ENCODE measurements at places on chromosomes 1 and 21. TPM values are rescaled to one million over a fixed set of nuclear protein-coding genes. Genes with fewer than 3 reads are reported as not detected.
A peak's percentile ranks its signal among the peaks of the same experiment; 100 is the strongest.

The PTCH2 gene
- 10.0 TPM for polyA plus RNA-seq

The OR2L8 gene
- polyA plus RNA-seq, result not detected

The NIBAN1 gene
- polyA plus RNA-seq, result 39.7 TPM

DNA sequence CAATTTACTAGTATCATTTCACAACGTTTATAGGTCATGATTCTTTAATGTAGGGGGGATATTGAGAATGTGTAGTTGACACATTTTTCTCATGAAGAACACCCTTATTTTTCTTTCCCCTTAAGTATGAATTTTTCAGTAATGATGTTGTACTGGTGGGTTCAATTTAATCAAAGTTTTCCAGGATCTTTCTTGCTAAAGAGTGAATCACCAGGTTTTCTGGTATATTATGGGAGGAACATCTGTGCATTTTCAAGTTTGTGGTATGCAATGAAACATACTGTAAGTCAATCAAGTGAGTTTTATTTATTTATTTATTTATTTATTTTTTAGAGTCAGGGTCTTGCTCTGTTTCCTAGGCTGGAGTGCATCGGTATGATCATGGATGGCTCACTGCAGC lies 221.2 kb upstream of the PTGFR start:
- no peak for DNase-seq

- no peak for DNase-seq
Measured at GRCh38 chr1:92356956-92357355, 58.1 kb downstream of the RPAP2 start.

GRCh38 chr1:82177192-82177591 lies 376.5 kb downstream of the ADGRL2 start:
- DNase-seq, result no peak

GRCh38 chr1:5913078-5913845 lies 79.0 kb downstream of the NPHP4 start:
- no peak for DNase-seq

DNA sequence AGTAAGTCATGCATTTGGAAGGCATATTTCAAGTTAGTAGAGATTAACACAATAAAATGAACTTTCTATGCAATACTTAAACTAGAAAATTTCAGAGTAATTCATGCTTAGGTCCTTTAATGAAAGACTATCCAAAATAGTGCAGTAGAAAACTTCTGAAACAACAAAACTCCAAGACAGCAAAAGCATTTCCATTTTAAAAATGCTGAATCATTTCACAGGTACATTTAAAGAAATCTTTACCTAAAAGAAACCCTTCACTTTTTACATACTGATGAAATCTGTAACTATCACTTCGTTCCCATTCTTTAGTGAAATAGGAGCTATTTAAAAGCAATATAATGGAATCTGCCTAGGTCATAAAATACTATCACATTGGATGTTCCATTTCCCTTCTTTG lies 17.5 kb downstream of the CSDE1 start:
- DNase-seq, result no peak

GRCh38 chr1:183630748-183631147 lies 4.8 kb downstream of the ARPC5 start:
- no peak for DNase-seq

DNA sequence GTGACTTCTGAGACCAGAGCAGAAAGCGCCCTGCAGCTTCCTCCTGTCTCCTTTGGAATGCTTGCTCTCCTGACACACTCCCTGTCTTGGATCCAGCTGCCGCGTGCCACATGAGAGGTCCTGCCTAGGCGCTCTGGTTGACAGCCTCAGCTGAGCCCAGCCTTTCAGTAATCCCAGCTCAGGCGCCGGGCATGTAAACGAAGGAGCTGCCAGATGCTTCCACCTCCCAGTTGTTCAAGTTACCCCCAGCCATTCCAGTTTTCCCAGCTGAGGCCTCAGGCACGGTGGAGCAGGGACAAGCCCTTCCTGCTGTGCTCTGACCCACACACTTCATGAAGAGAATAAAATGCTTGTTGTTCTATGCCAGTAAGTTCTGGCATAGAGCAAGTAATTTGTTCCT lies 14.3 kb upstream of the CD34 start:
- DNase-seq, result peak; percentile 59

DNA sequence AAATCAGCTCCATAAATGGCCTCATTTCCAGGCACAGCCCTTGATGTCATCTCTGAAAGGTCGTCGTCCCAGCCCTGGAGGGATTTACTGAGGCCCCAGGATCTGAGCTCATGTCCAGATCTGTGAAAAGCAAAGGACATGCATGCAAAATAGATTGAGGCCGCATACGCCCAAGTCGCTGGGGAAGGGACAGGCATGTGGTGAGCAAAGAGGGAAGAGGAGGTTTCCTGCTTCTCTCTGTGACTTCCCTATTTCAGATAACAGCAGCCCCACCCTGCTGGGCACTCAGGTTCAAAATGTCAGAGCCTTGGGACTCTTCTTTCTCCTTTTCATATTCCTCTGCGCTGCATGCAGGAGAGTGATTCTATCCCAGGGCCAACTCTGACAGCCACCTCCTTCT lies 197.2 kb downstream of the ADSS2 start:
- no peak for DNase-seq

DNA sequence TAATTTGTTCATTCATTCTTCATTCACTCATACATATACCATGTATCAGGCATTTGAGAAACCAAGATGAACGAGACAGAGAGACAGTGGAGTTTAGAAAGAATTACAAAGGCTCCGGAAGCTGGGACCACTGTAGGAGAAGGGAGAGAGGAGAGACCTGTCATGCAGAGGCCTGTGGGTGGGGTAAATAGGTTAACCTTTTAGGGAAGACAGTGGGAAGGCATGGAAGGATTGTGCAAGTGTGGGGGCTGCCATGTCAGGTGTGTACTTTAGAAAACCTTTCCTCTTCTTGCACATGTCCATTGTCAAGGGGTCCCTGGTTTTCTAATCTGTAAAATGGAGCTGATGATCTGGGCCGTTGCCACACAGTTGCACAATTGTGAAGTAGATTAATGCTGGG lies 44.2 kb upstream of the POU3F1 start:
- no peak for DNase-seq

DNA sequence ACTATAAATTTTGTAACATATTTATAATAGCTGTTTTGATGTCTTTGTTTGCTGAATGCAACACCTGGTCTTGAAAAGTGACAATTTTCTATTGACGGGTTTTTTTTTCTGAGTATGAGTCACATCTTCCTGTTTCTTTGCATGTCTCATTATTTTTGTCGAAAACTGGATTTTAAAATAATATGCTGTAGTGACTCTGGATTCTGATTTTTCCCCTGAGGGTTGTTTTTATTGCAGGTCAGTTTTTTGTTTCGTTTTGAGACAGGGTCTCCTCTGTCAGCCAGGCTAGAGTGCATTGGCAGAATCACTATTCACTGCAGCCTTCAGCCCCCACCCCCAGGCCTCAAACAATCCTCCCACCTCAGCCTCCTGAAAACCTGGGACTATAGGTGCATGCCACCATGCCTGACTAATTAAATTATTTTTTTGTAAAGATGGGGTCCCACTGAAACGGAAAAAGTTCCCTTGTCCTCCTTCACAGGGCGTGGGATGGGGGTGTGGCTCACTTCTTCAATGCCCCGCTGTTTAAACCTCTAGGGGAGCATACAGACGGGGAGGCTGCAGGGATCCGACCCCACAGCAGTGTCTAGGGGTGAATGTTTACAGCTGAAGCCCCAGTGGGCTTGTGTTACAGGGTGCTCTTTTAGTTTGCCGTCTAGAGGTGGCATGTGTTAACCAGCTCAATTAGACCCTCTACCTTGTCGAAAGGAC lies 11.3 kb upstream of the PPIE start:
- DNase-seq, result no peak

GRCh38 chr1:2837823-2838222 lies 36.3 kb upstream of the TTC34 start:
- no peak for DNase-seq

DNA sequence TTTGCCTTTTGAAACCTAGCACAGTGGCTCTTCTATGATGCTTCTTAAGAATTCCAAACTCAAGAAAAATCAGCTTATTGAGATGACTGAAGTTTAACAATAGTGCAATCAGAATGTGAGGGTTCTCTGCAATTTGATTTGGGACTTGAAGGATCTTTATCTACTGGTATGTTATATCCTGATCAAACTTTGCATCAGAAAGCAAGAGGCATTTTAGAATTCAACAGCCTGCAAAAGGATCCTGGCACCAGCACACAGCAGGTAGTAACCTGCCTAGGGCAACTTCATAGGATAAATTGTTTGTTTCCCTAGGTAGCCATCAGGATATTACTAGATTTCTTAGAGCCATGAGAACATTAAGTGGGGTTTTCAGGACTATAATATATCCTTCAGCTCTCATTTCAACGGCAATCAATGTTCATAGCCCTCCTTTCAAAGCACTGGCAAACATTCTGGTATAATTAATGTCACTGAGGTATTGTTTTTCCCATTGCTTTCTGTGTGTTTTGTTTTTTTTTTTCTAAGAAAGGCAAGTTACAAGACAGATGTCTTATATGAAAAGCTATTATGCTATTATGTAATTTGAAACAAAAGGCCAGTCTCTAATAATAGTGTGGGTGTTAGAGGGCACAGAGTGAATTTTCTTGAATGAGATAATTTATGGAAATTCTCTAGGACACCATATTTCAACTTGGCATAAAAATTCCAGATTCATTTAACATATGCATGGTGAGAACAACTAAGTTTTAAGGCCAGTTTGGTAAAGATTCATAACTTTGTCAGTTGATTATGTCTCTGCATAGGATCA lies 34.5 kb downstream of the NTNG1 start:
- no peak for DNase-seq

GRCh38 chr1:237672748-237673147 lies 218.0 kb downstream of the ZP4 start:
- DNase-seq, result no peak

GRCh38 chr1:6822530-6823359 lies 37.5 kb downstream of the CAMTA1 start:
- DNase-seq, result no peak

DNA sequence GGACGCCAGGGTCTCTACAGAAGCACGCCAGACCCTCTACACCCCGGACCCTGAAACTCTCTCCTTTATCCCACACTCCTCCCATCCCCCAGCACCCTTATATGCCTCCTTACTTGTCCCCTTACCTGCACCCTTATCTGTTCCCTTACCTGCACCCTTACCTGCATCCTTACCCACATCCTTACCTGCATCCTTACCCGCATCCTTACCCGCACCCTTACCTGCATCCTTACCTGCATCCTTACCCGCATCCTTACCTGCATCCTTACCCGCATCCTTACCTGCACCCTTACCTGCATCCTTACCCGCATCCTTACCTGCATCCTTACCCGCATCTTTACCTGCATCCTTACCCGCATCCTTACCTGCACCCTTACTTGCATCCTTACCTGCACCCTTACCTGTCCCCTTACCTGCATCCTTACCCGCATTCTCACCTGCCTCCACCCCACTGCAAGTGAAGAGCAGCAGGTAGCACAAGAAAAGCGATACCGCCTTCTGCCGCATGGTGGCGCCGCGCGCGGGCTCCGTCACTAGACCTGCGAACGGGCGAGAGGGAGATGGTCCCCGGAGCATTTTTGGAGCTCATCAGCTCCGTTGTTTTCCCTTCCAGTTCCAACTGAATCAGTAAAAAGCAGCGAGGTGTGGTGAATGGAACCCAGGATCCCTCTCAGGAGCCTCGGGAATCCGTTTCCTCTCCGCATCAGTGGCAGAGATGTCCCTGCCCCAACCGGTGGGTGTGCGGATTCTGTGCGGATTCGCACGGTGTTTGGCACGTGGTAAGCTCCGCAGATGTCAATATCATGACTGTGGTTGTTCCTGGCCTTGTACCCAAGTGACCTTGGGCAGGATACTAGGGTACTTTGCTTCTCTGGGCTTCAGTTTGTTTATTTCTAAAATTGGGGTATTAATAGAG lies 2.9 kb downstream of the IFI6 start:
- DNase-seq, result peak; percentile 79

- no peak for DNase-seq
Measured at GRCh38 chr1:27795601-27796000, 22.6 kb downstream of the STX12 start.

GRCh38 chr1:33973799-33974545 lies 110.1 kb downstream of the HMGB4 start:
- no peak for DNase-seq

DNA sequence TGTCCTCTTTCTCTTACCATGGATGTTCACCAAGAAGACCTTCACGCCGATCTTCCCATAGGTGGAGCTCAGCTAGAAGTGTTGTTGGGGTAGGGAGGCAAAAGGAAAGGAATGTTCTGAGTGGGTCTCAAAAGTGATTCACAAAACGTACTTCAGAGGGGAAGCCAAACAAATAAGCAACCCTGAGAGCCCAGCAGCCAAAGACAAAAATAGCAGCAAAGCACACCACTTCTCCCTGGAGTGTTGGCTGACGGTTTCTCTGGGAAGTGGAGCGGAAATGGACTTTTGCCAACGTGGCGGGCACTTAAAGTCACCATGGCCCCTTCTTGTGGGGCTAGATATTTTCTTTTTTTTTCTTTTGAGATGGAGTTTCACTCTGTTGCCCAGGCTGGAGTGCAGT lies 23.1 kb downstream of the SLC26A9 start:
- DNase-seq, result peak; percentile 38

DNA sequence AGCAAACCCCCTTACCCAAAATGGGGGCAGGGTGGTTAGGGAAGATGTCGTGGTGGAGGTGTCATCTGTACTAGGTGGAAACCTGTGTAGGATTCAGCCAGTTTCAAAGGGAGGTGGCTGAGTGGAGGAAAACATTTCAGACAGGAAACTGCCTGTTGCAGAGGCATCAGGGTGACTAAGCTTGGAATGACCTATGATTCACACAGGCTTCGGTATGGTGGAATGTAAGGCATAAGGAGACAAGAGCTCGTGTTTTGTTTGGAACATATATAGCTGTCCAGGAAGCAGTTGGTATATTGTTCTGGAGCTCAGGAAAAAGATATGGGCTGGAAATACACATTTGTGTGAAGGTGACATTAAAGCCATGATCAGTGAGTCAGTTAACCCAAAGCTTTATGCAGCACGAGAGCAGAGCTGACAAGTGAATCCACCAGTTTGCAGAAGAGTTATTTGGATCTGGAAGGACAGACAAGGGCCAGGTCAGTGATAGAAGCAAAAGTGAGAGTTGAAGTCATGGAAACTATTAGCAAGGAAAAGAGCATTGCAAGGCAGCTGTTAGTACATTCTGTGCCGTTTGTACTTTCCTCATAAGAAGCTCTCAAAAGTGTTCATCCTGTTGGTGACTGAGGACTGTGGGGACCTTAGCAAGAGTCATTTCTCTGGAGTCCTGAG lies 12.2 kb downstream of the UTP25 start:
- no peak for DNase-seq

- no peak for DNase-seq
Measured at GRCh38 chr1:107659961-107660360, 305.0 kb downstream of the VAV3 start.

DNA sequence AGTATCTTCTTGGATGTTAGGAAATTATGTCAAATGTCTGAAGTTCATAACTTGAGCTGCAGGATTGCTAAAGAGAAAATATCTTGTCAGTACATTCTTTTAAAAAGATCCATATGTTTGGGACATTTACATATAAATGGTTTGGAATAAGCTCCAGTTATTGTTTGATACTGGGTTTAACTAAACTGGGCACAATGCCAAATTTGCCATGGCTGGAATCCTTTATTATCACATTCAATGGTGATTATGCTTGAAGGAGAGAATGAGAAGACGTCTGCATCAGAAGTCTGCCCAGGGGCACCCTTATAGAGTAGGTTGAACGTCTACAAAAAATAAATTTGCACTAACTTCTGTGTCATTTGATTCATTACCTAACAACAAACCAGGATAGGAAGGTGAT lies 652.5 kb downstream of the AMY1C start:
- DNase-seq, result no peak

Data from hindlimb muscle (tissue), 1 donor.